ENCODE measurements at places on chromosomes 3 and 15.

GRCh38 chr15:92808598-92809063, 91.5 kb upstream of the CHD2 start:
- DNase-seq = peak; percentile 56

- no peak for DNase-seq
These were observed 17.9 kb downstream of the STT3B start for GRCh38 chr3:31550452-31551251.

DNA sequence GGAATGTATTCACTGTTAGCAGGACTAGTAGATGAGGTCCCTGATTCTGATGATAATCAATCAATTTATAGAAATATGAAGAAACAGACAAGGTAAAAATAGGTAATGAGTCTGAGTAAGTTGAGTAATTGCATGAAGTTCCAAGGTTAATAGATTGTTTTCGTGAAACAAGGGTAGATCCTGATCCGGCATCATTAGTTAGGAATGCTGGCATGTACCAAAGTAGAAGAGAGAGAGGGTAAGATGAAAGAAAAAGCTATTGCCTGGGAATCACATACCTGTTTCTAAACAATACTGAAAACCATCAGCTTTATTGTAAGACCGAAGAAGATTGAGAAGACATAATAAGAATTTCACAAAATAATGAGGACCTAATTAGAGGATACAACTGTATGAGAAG, 118.1 kb upstream of the ARPP21 start:
- no peak for DNase-seq

- no peak for DNase-seq
These were observed 97.8 kb upstream of the SPRED1 start for GRCh38 chr15:38154837-38155236.

Measured in lower leg skin (tissue), 4 donors.